ENCODE measurements at places on chromosomes 1 and 21.
A peak's percentile ranks its signal among the peaks of the same experiment; 100 is the strongest.

GRCh38 chr1:230985711-230986110 lies 6.8 kb downstream of the ARV1 start:
- DNase-seq = no peak

GRCh38 chr21:15667010-15667409 lies 62.8 kb upstream of the USP25 start:
- no peak for DNase-seq

GRCh38 chr1:179493323-179493722 lies 82.4 kb downstream of the NPHS2 start:
- DNase-seq = no peak

DNA sequence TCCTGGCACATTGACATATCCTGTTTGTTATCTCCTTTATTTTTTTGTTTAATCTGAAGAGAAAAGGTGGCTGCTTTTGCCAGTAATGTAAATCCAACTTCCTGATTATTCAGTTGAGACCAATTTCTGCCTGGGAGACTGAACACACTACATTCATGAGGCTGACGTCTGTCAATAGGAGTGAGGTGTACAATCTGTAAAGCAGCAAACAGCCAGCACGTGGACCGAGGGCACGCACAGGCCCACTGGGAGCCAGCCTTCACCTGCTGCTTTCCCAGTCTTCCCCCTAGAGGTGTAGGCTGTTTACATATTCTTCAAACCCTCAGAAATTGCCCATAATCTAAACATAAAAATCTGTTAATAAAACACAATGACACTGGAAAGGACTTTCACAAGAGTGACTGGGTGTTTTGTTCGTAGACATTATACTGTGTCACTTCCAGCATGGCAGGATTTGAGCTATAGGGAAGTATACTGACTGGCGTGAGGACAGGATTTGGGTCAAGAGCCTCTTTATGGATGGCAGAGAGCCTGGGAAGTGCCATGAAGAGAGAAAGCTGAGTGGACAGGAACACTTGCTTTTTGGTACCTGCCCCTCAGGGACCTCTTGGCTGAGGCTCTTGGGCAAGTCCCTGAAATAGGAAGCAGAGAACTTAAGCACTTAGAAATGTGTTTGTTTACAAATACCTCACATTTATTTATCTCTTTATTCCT lies 552.9 kb upstream of the CAMK1G start:
- DNase-seq = no peak

DNA sequence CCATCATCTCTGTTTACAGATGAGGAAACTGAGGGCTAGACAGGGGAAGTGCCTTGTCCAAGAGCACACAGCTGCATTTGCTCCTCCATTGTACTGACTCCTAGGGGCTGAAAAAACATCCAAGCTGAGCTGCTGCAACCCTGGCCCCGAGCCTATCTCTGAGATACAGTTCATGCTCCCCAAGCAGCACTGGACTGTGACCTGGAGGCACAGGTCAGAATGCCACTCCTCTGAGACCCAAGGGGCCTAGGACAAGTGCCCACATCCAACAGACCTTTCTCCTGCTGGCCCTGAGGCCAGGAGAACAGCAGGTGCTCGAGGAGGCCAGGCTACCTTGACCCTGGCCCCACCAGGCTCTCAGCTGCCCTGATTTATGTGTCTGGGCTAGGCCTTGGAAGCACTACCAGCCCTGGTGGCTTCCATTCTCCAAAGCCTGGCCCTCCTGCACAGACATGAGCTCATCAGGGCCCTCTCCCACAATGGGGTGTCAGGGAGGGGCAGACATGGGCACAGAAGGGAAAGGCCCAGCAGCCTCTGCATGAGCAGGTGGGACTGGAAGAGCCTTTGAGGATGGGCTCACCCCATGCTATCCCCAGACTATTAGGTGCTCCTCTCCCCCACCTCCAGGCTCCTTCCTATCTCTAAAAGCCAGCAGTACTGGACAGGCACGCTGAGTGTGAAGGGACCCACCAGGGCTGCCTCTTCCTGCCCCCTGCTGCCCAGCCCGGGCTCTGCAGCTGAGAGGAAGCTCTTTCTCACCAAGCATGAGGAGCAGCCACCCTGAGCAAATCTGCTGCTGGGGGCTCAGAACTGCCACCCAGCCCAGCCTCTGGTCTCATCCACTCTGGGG lies 18.8 kb downstream of the ADGRB2 start:
- DNase-seq = no peak

- DNase-seq = no peak
Observed at GRCh38 chr1:113768916-113769600, 9.8 kb upstream of the PHTF1 start.

- peak; percentile 67 for DNase-seq
Observed at GRCh38 chr1:86155807-86156565, 586 bp downstream of the COL24A1 start.

- no peak for DNase-seq
Observed at GRCh38 chr1:216686860-216687766, 36.1 kb downstream of the ESRRG start.

- no peak for DNase-seq
Observed at GRCh38 chr1:4305526-4306301, 348.7 kb upstream of the AJAP1 start.

GRCh38 chr1:36124404-36125128 lies 456 bp downstream of the COL8A2 start:
- no peak for DNase-seq

DNA sequence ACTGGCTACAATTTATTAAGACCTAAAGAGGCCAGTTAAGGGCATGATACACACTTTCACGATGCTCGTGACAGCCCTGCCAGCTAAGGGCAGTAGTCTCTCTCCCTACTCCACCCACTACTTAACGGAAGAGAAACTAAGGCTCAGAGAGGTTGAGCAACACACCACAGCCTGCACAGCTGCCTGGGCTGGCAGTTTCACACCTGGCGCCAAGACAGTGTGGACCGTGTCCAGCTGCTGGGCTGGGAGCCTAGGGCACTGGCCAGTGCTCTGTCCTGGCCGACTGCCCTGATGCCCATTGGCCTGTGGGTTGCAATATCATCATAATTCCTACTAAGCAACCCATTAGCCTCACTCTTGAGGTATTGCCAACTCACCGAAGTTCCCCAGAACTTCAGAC lies 27.6 kb downstream of the TENT5C start:
- DNase-seq = no peak

Data from type B pancreatic cell (in vitro differentiated cells).